ENCODE measurements at places on chromosomes 6 and 20. TPM values are rescaled to one million over a fixed set of nuclear protein-coding genes. Genes with fewer than 3 reads are reported as not detected.

Gene CLPSL2
- total RNA-seq = not detected

Gene CCN2
- 14.3 TPM for total RNA-seq

Gene DSP
- total RNA-seq = 314 TPM

Gene NCOA5
- total RNA-seq = 19.4 TPM

Gene CBLN4
- not detected for total RNA-seq

Gene SLC13A3
- 0.12 TPM for total RNA-seq

Gene BMP5
- total RNA-seq = 2.8 TPM

Gene WFDC6
- total RNA-seq = not detected

Gene TMEM217
- total RNA-seq = not detected

Gene ADGRG6
- 3.8 TPM for total RNA-seq

Gene GPX5
- total RNA-seq = not detected

Gene RSPH4A
- total RNA-seq = 0.17 TPM

Gene WASF1
- 1.7 TPM for total RNA-seq

Gene LAMP5
- not detected for total RNA-seq

Gene BPIFB2
- total RNA-seq = not detected

- no peak for DNase-seq
Measured at GRCh38 chr6:146408583-146408982, 135.1 kb upstream of the RAB32 start.

- DNase-seq = no peak
Measured at GRCh38 chr6:145373826-145374225, 361.5 kb downstream of the EPM2A start.

DNA sequence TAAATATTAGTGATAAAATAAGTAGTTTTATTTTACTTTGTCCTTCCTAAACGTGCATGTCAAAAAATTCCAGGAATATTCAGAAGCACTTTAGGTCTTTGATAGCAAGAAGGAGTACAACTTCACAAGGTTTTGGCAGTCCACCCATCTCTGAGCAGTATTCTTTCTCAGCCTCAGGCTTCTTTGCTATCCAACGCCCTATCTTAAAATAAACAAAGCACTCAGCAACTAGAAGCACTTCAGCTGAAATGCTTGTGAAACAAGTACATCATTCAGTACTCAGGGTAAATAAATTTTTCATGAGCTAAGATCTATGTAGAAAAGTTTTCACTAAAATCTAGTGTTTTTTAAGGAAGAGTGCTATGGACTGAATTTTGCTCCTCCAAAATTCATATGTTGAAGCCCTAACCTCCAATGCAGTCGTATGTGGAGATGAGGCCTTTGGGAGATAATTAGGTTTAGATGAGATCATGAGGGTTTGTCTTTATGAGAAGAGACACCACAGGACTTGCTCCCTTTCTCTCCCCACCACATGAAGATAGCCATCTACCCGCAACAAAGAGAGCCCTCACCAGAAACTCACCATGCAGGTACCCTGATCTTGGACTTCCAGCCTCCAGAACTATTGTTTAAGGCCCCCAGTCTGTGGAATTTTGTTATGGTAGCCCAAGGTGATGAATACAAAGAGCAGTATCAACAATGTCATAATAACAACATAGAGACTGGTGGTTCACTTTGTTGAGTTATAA is 539.1 kb downstream of the TFAP2A start:
- no peak for DNase-seq

- DNase-seq = no peak
Measured at GRCh38 chr6:43977404-43978111, 149.7 kb downstream of the MRPL14 start.

DNA sequence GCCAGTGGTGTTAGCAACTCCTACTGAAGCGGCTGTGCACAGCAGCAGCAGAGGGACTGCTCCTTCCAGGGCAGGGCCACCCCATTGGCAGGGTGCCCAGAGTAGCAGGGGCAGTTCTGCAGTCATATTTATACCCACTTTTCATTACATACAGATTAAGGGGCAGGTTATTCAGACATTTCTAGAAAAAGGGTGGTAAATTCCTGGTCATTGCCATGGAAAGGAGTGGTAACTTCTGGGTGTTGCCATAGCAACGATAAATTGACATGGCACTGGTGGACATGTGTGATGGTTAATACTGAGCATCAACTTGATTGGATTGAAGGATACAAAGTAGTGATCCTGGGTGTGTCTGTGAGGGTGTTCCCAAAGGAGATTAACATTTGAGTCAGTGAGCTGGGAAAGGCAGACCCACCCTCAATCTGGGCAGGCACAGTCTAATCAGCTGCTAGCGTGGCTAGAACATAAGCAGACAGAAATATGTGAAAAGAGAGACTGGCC is 45.0 kb downstream of the IYD start:
- no peak for DNase-seq

GRCh38 chr6:45946352-45946751 is 69.3 kb downstream of the CLIC5 start:
- peak; percentile 44 for DNase-seq

GRCh38 chr6:138563650-138564049 is 64.4 kb upstream of the NHSL1 start:
- DNase-seq = no peak

GRCh38 chr6:137788248-137788647 is 78.8 kb upstream of the TNFAIP3 start:
- no peak for DNase-seq

- DNase-seq = no peak
Measured at GRCh38 chr6:137951064-137951597, 84.1 kb downstream of the TNFAIP3 start.

DNA sequence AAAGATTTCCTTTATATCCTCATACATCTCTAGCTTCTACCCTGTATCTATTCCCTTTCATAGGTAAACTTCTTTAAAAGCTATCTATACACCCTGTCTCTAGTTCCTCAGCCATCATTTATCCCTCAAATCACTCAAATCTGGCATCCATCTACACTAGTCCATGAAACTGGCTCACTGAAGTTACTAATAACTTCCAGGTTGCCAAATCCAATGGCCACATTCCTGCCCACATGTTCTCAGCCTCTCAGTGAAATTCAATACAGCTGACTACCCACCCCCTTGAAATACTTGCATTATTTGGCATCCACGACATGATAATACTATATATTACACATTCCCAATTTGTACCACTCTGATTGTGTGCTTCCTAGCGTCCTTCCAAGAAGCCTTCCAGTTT is 8.7 kb downstream of the REPS1 start:
- no peak for DNase-seq

GRCh38 chr6:44642349-44642748 is 254.8 kb downstream of the CDC5L start:
- no peak for DNase-seq

- DNase-seq = peak; percentile 71
Measured at GRCh38 chr6:6676910-6677441, 88.5 kb downstream of the LY86 start.

DNA sequence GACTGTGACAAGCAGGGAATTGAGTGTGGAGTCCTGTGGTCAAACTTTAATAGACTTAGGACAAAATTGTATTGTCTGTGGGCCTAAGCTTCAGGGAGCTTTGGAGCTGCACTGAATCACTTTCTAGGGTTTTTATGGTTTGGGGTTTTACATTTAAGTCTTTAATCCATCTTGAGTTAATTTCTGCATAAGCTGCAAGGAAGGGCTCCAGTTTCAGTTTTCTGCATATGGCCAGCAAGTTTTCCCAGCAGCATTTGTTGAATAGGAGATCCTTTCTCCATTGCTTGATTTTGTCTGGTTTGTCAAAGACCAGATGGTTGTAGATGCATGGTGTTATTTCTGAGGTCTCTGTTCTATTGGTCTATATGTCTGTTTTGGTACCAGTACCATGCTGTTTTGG is 113.4 kb upstream of the NXT1 start:
- DNase-seq = no peak

DNA sequence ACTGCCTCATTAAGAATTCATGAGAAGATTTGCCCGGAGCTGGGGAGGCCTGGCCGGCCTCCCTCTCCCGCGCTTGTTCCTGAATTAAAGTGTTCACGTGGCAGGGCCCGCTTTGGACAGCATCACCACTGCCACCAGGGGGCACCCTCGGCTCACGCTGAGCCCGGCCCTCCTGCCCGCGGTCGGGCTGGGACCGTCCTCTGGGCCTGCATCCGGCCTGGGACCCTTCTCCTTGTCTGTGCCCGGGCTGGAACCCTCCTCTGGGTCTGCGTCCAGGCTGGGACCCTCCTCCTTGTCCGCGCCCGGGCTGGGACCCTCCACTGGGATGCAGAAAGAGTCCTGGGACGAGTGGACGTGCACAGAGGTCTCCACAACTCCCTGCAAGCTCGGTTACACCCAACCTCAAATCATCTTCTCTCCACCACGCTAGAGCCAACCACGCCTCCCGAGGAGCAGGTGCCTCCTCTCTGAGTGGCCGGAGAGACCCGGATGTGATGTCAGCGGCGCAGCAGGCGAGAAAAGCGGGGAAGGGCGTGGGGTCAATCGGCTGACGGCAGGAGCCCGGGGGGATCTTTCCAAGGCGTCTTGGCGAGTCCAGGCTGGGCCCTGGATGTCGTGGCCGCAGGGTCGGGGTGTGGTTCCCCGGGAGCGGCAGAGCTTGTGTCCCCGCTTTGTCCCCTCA is 50.9 kb upstream of the DACT2 start:
- DNase-seq = peak; percentile 86

DNA sequence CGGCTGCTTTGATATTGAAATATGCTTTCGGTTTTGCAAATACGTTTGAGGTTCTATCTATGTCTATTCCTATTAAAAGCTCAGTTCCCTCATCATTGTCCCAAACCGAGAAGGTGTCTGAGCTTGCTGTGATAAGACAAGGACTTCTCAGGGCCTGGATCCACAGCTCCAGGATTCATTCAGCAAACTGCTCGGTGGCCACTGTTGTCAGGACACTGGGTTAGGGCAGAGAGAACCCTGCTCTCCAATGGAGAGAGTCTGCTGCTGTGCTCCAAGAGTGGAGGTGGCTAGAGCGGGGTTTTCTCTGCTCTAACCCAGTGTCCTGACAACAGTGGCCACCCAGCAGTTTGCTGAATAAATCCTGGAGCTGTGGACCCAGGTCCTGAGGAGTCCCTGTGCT is 198.5 kb downstream of the CDH4 start:
- no peak for DNase-seq

DNA sequence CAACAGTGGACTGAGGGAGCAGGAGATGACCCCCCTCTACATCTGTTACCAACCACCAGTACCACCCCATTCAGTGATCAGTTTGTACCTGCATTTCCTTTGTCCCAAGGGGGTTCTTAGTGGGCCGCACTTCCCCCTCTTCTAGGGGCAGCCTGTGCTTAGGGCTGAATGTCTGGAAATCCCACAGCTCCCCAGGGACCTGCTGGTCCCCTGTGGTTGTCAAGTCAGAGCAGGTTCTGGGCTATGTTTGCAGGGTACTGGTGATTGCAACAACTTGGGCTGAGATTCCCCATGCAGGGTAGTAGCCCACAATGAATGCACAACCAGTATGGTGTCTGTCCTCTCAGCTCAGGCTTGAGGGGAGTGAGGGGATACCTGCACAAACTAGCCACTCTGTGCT is 39.7 kb upstream of the COL10A1 start:
- no peak for DNase-seq

DNA sequence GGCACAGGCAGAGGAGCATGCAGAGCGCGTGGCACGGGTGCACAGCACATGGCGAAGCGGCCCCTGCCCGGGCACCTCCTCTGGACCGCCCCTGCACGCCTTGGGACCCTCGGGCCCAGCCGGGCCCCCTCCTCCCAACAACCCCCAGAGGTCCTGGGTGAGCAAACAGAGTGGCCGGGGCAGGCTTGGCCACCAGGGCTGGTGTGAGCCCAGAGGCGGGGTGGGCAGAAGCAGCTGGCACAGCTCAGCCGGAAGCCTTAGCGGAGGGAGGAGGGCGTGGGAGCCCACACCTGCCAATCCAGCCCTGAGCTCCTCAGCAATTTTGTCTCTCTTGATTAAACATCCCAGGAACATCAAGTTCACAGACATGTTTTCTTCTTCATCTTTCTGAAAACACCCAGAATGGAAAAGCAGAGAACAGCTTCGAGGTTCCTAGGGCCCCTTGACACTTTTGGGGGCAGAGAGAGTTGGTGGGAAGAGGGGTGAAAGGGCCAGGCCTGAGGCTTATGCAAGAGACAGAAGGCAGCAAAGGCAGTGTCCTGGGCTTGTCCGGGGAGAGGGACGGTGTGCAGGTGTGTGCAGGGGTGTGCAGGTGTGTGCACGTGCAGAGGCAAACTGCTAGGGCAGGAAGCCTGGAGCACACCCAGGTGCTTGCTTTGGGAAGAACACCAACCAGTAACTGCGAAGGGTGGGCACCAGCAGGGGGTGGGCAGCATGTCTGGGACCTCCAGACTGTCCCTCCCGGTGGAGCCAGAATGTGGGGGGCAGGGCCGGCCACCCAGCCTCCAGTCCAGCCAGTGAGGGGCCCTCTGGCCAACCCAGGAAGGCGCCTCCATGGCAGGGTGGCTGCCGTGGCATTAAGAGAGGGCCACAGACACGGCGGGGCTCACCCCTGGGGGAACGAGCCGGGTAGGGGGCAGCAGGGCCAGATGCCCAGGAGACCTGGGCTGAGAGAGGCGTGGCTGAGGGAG is 4.8 kb downstream of the HRH3 start:
- DNase-seq = no peak

- DNase-seq = no peak
Measured at GRCh38 chr6:132060591-132060990, 109.4 kb upstream of the CCN2 start.

Data from left ventricle myocardium superior (tissue), 1 donor.